ENCODE measurements at places on chromosomes 11 and 22. TPM values are rescaled to one million over a fixed set of nuclear protein-coding genes. Genes with fewer than 3 reads are reported as not detected.

GRCh38 chr11:97905671-97906070, 1115.1 kb upstream of the CNTN5 start:
- no peak for DNase-seq

GRCh38 chr11:18567081-18567480, 21.5 kb downstream of the UEVLD start:
- DNase-seq: no peak

Gene OR6T1
- total RNA-seq: not detected

Gene APLNR
- not detected for total RNA-seq

Data from activated T-cell treated with anti-CD3 and anti-CD28 coated beads, Interleukin-2, amount 50 U/mL, for 4 hours (primary cell).